ENCODE measurements at places on chromosomes 2 and 18.

DNA sequence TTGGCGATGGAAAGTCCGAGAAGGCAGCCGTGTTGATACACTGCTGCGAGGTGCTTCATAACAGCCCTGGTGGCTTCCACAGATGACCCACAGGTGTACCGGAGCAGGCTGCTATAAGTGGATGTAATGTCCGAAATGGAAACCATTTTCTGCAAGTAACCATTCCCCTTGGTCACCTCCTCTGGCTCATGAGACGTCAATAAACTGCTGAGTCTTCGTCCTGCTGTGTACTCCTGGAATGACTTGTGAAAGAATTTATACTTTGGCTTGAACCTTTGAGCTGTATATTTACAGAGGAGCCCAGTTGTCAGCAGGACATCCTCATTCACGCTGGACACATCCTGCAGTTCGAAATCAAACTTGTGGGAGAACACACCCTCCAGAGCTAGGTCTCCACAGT, 14.4 kb downstream of the NLRC4 start:
- no peak for DNase-seq

DNA sequence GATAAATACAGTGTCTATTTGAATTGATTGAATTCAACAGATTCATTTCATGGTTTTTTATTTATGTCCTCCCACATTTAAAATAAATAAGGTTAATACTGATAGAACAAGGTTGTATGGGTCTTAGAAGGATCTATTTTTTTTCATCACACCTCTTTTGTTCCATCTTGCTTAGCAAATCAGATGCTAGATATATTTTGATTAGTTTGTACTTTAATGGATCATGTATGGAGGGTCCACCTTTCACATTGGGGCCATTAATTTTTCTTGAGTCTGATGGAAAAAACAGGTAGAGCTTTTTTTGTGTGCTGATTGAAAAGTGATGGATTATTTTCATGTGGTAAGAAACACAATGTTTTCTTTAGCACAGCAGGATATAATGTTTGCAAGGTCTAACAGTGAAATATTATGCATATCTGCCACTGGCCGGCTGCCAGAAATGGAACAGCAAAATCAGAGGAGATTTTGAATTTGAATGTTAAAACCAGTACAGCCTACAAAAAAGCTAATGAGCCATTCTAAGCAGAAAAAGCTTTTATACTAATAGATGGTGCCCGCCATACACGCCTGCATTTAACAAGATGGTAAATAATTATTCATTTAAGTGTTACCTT, 188.1 kb upstream of the ETAA1 start:
- DNase-seq, result no peak

- DNase-seq, result no peak
These were observed 109.2 kb downstream of the VIT start for GRCh38 chr2:36805635-36806224.

- no peak for DNase-seq
These were observed 312.7 kb downstream of the CELF4 start for GRCh38 chr18:37252854-37253393.

DNA sequence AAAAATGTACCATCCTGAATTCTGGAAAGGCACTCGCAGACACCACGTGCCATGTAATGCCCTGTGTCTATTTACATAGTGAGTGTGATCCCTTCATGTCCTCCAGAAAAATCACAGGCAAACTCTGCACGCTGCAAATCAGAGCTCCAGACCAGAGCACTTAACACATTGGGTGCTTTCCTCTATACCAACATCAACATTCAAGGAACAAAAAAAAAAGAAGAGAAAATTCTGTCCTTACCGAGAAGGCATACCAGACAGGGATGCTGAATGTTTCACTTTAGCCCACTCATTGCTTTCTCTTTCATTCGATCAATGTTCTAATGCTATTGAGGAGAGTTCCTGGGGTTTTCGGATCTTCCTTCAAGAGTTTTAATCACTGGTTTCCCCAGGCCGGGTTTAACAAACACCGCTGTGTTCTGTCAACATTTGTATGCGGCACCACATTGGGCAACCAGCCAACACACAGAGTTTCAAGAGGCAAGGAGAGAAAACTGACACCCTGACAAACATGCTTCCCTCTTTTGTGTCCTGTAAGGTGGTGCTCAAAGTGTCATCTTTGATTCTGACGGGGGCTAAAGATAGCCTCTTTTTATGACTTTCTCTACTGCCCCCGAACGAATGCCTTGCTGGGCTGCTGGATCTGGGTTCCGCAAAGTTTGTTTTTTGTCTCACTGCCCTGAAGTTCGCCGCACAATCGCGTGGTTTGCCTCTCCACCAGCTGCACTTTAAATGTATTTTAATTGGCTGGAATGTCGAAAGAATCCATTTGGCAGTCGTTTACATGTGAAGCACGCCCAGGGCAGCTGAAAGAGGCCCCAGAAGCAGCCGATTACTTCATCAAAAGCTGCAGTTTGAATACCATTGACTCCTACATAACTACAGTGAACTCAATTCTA, 106.4 kb upstream of the NCKAP5 start:
- DNase-seq, result no peak

- DNase-seq, result no peak
These were observed 2.1 kb downstream of the SERPINB10 start for GRCh38 chr18:63909870-63910269.

GRCh38 chr18:67550872-67551520, 34.5 kb upstream of the DSEL start:
- DNase-seq, result no peak

DNA sequence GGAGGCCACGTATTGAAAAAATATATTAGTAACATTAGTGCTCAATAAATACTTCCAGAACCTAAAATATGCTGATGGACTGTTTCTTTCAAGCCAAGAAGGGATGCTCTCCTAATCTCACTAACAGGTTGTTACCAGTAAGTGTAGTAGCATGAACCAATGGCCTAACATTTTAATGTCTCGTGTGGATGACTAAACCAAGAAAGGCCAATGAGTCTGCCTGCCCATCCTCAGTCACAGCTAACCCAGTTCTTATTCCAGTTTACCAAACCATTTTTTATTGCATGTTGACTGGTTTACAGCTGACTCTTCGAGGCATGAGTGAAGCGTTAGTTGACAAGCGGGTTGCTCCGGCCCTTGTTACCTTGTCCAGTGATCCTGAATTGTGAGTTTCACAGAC, 45.1 kb upstream of the TNFRSF11A start:
- peak; percentile 32 for DNase-seq

- no peak for DNase-seq
These were observed 231.9 kb downstream of the ANKRD30B start for GRCh38 chr18:14979875-14980274.

DNA sequence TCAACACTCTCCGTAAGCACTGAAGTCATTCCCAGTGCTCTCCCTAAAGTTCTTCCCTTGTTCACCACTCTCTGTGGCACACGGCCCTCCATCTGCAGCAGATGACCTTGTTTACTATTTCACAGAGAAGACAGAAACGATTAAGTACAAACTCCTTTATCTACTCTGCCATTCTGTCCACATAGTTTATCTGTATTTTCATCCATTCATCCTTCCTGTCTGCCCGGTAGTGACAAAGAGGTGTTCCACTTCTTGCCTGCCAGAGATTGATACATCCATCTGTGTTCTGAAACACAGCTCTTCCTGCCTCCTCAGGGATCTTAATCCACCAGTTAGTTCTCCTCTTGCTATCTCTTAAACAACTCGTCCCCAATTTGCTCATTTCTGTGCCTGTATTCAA, 77.9 kb upstream of the CD226 start:
- no peak for DNase-seq

GRCh38 chr2:104690255-104690984, 163.5 kb upstream of the POU3F3 start:
- no peak for DNase-seq

GRCh38 chr2:42788-43187, 3.5 kb downstream of the FAM110C start:
- no peak for DNase-seq

GRCh38 chr18:70228536-70228935, 23.0 kb upstream of the RTTN start:
- DNase-seq, result no peak

- DNase-seq, result peak; percentile 21
These were observed 1.4 kb downstream of the PRKD3 start for GRCh38 chr2:37323176-37323780.

DNA sequence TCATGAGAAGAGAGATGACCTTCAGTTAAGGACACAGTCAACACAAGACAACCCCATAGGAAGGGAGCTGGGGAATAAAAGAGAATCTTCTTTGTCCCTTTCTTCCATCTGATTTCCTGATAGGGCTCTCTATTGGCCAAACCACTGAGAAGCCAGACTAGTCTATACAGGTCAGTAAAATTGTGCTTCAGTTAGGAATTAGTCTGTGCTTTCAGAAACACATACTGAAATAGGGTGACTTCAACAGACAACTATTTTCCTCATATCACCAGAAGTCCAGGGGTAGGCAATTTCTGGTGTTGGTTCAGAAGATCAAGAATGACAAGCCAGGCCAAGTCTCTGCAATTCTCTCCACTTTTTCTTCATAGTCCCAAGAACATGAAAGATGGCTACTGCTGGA, 151.7 kb upstream of the SP5 start:
- DNase-seq, result no peak

- DNase-seq, result peak; percentile 48
These were observed 221.9 kb downstream of the ZNF407 start for GRCh38 chr18:74819433-74820059.

DNA sequence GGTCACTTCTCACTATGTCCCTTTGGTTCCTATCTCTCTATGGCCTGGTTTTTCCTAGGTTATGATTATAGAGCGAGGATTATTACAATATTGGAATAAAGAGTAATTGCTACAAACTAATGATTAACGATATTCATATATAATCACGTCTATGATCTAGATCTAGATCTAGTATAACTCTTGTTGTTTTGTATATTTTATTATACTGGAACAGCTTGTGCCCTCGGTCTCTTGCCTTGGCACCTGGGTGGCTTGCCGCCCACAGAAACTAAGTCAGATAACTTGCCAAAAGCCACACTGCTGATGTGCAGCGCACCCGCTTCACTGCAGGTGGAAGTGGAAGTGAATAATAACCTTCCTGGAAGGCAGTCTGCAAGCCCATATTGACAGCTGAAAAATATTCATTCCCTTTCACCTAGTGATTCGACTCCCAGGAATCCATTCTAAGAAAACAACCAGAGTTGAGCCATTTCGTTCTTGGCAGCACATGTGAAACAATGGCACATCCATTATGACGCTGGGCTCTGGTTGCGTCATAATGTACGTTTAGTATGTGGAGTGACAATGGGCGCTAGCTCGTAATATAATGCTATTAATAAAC, 725 bp upstream of the ANKRD53 start:
- peak; percentile 20 for DNase-seq

Data from RKO (cell line).